Activated T-cell treated with anti-CD3 and anti-CD28 coated beads, Interleukin-2, amount 50 U/mL, for 72 hours (primary cell): ENCODE measurements at places on chromosomes 6 and 20. TPM values are rescaled to one million over a fixed set of nuclear protein-coding genes. Genes with fewer than 3 reads are reported as not detected.

DNA sequence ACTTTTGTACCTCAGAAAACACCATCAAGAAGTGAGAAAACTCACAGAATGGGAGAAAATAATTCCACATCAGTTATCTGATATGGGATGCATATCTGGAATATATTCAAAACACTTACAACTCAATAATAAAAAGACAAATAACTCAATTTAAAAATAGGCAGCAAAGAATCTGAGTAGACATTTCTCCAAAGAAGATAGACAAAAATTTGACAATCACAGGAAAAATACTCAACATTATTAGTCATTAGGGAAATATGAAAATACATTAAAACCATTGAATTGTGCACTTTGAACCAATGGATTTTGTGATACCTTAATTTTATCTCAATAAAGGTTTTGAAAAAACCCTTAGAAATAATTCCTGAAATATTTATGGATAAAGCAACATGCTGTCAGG is 36.9 kb upstream of the STMND1 start:
- H3K36me3 ChIP-seq, result peaks cover 4% of the 10 kb centered on the region
- H3K27ac ChIP-seq, result no peak overlapping the region
- no peak overlapping the region for H3K4me3 ChIP-seq
- H3K27me3 ChIP-seq, result peaks cover 10% of the 10 kb centered on the region

- no peaks in the 10 kb centered on the region for H3K36me3 ChIP-seq
- no peak for DNase-seq
- H3K4me1 ChIP-seq, result no peaks in the 10 kb centered on the region
- H3K27ac ChIP-seq, result no peak overlapping the region
- H3K27me3 ChIP-seq, result no peaks in the 10 kb centered on the region
These were observed 112.8 kb upstream of the C6orf118 start for GRCh38 chr6:165422192-165422591.

DNA sequence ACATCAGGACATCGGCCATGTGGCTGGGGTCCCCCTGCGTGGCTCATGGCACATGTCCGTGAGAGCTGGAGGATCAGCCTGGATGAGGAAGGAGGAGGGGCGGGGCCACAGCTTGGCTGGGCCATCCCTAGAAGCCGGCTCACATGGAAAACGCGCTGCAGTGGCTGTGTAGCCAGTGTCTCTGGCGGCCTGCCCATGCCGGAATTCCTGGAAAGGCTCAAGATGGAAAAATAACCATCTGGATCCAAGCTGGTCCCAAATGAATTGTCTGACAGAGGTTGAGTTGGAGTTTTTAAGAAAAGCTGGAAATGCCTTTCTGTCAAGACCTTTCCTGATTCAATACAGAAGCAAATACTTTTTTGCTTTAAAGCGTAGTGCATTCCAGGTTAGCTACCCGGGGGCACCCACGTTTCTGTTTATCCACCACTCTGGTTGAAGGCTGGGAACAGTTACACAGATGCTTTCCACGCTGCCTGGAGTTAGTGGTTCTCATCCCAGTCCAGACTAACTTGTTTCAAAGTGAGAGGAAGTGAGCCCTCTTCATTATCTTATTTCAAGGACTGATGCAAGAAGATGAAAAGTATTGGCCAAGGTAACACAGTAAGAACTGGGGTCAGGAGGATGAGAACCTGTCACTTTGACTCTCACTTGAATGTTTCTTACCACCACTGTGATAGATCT is 99.0 kb downstream of the GMPR start:
- H3K4me1 ChIP-seq, result peaks cover 11% of the 10 kb centered on the region
- no peaks in the 10 kb centered on the region for H3K36me3 ChIP-seq
- no peak overlapping the region for H3K4me3 ChIP-seq

DNA sequence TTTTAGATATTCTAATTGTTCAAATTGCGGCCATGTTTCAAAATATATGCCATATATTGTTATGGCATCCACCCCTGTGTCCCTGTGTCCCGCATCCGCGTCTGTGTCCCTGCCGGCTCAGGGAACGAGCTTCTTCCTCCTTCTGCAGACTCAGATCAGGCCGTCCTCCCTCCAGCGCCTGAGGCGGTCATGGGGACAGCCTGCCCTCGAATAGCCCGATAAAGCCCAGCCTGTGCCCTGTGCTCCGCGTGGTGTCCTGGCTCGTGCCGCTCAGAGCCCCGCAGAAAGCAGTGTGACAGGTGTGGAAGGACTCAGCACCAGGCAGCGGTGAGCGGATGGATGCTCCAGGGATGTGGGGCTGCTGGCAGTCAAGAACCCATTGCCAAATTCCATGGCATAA is 663.4 kb upstream of the DEFB115 start:
- H3K36me3 ChIP-seq, result no peaks in the 10 kb centered on the region
- no peak for DNase-seq
- H3K27me3 ChIP-seq, result no peaks in the 10 kb centered on the region

THBS2 gene
- total RNA-seq, result not detected

PGC gene
- total RNA-seq, result not detected

KCNK16 gene
- total RNA-seq, result not detected
